ENCODE measurements at places on chromosomes 4 and X. TPM values are rescaled to one million over a fixed set of nuclear protein-coding genes. Genes with fewer than 3 reads are reported as not detected.
A peak's percentile ranks its signal among the peaks of the same experiment; 100 is the strongest.

GRCh38 chrX:9605484-9605883 lies 140.6 kb downstream of the TBL1X start:
- DNase-seq, result no peak
- H3K27ac ChIP-seq, result no peak overlapping the region
- no peaks in the 10 kb centered on the region for H3K27me3 ChIP-seq
- peaks cover 7% of the 10 kb centered on the region for H3K36me3 ChIP-seq
- H3K4me1 ChIP-seq, result no peaks in the 10 kb centered on the region

DNA sequence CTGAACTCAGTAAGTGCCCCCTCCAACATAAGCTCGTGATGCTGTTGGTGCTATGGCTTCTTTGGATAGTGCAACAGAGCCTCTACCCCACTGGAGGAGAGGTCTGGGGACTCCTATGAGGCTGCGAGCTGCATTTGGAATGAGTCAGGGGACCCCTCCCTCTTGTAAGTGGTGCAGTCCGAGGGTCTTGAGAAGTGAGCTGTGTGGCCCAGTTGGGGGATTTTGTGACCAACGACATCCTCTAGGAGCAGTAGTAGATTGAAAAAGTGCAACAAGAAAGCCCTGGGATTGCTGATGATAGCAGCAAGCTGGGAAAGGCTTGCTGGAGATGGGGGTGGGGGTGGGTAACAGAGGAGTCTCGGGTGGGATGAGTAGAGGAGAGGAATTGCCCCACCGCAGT lies 3.1 kb downstream of the FRMPD3 start:
- peaks cover 16% of the 10 kb centered on the region for H3K4me1 ChIP-seq
- H3K27ac ChIP-seq, result no peak overlapping the region
- peaks cover 37% of the 10 kb centered on the region for H3K27me3 ChIP-seq
- no peaks in the 10 kb centered on the region for H3K36me3 ChIP-seq

DNA sequence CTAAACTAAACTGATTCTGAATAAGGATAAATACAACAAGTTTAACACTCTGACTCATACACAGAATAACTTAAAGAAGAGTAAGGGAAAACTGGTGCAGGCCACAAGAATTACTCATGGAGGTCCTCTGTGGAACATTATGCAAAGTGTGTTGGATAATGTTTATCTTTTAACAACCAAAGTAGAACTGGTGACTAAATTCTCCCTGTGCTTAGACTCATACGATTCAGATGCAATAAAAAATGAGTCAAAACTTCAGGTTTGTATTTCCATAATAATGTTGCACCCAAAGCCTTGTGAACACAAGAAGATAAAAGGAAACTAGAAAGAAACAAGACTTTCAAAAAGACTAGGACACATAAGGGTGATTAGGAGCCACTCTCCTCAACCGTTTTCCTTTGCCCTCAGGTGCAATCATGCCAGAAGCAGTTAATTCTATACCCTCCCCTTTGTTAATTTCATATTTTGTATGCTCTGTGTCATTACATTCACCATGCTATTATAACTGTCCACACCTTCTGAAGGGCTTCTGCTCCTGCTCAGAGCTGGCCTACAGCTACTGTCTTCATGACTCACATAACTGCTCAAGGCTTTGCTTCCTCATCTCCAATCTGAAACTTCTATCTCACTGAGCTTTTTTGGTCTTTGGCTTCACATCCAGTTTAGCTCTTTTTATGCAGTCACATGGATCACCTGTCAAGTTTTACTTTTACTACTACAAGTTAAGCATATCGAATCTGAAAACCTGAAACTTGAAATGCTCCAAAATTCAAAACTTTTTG lies 60.2 kb downstream of the KCNIP4 start:
- H3K27ac ChIP-seq, result peak overlapping the region; percentile 74
- no peak overlapping the region for H3K4me3 ChIP-seq
- DNase-seq, result no peak
- no peaks in the 10 kb centered on the region for H3K27me3 ChIP-seq

DNA sequence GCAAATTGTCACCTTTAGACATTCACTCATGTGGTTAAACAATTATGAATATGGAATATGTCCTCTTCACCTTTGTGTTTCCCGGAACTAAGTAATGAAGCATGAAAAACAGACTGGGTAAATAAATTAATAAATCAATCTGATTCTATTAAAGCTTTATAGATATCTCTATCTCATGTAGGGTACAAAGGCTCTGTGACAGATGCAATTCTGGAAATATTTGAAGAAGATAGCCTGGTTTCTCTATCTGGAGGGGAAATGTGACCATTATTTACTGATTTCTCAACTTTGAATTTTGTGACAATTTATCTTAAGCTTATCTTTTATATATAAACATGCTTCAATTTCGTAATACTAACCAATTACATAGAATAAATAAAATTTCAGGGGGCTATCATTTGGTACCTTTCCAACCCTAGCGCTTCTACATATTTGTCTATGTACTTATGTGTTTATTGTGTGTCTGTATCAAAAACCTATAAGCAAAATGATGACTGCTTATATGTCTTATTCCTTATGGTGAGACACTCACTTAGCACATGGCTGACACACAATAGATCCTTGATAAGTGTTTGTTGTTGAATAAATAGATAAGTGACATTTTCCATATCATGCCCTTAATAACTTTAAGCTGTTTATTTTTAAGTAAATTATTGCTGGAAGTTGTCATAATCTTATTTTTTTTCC lies 9.9 kb downstream of the CTSO start:
- H3K27me3 ChIP-seq, result no peaks in the 10 kb centered on the region
- H3K4me3 ChIP-seq, result no peak overlapping the region
- DNase-seq, result no peak
- peaks cover 5% of the 10 kb centered on the region for H3K4me1 ChIP-seq

DNA sequence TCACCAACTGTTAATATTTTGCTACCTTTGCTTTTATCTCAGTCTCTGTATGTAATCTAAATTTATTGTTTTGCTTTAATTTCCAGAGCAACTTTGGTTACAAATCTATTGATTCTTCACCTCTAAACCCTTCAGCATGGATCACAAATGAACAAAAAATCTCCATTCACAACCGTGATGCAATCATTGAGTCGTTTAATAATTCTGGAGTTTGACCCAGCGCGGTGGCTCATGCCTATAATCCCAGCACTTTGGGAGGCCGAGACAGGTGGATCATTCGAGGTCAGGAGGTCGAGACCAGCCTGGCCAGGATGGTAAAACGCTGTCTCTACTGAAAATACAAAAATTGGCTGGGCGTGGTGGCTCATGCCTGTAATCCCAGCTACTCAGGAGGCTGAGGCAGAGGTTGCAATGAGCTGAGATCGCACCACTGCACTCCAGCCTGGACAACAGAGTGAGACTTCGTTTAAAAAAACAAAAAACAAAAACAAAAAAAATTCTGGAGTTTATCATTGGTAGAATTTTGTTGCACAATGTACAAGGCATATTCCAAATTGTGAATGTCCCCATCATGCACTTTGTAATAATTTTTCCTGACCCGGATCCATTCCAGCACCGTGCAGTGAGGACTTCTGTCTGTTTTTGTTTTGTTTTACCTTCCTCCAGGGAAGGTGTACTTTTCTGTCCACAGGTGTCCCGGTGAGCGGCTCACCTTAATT lies 2.3 kb upstream of the IDUA start:
- DNase-seq, result no peak
- H3K4me3 ChIP-seq, result peak overlapping the region; percentile 79
- H3K27me3 ChIP-seq, result no peaks in the 10 kb centered on the region
- peaks cover 22% of the 10 kb centered on the region for H3K4me1 ChIP-seq
- H3K27ac ChIP-seq, result no peak overlapping the region

GRCh38 chr4:971666-972500 lies 1.5 kb downstream of the DGKQ start:
- no peaks in the 10 kb centered on the region for H3K36me3 ChIP-seq
- H3K4me3 ChIP-seq, result peak overlapping the region; percentile 58
- no peak overlapping the region for H3K27ac ChIP-seq
- no peak for DNase-seq
- no peaks in the 10 kb centered on the region for H3K27me3 ChIP-seq

- peaks cover 65% of the 10 kb centered on the region for H3K36me3 ChIP-seq
- H3K27ac ChIP-seq, result peak overlapping the region; percentile 73
- no peak for DNase-seq
- no peaks in the 10 kb centered on the region for H3K27me3 ChIP-seq
- H3K4me1 ChIP-seq, result no peaks in the 10 kb centered on the region
Measured at GRCh38 chrX:53556868-53557267, 122.7 kb upstream of the HSD17B10 start.

GRCh38 chr4:100061835-100062234 lies 111.8 kb upstream of the H2AZ1 start:
- H3K4me1 ChIP-seq, result peaks cover 3% of the 10 kb centered on the region
- peaks cover 8% of the 10 kb centered on the region for H3K27me3 ChIP-seq
- no peak overlapping the region for H3K4me3 ChIP-seq

- no peak overlapping the region for H3K27ac ChIP-seq
- peaks cover 14% of the 10 kb centered on the region for H3K36me3 ChIP-seq
- H3K4me3 ChIP-seq, result no peak overlapping the region
- peak; percentile 55 for DNase-seq
- H3K27me3 ChIP-seq, result no peaks in the 10 kb centered on the region
Measured at GRCh38 chrX:46637938-46638337, 64.4 kb downstream of the CHST7 start.

DNA sequence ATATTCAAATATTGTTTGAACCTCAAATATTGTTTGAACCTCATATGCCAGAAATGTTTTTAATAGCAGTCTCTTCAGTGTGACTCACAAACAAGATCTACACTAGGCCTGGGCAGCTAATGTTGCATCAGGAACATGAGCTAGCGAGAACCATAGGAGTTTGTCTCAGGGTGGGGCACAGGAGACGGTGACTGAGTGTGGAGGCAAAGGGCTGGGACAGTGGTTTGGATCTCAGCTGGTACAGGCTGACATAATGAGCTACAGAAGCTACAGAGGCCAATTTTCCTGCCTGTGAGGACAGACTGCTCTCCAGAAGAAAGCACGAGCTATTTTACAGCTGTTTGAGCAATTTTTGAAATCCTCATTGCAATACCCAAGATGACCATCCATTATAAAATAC lies 224.7 kb downstream of the CENPC start:
- no peak overlapping the region for H3K4me3 ChIP-seq
- peaks cover 1% of the 10 kb centered on the region for H3K27me3 ChIP-seq
- H3K27ac ChIP-seq, result no peak overlapping the region
- H3K36me3 ChIP-seq, result no peaks in the 10 kb centered on the region
- DNase-seq, result no peak
- H3K4me1 ChIP-seq, result no peaks in the 10 kb centered on the region

DNA sequence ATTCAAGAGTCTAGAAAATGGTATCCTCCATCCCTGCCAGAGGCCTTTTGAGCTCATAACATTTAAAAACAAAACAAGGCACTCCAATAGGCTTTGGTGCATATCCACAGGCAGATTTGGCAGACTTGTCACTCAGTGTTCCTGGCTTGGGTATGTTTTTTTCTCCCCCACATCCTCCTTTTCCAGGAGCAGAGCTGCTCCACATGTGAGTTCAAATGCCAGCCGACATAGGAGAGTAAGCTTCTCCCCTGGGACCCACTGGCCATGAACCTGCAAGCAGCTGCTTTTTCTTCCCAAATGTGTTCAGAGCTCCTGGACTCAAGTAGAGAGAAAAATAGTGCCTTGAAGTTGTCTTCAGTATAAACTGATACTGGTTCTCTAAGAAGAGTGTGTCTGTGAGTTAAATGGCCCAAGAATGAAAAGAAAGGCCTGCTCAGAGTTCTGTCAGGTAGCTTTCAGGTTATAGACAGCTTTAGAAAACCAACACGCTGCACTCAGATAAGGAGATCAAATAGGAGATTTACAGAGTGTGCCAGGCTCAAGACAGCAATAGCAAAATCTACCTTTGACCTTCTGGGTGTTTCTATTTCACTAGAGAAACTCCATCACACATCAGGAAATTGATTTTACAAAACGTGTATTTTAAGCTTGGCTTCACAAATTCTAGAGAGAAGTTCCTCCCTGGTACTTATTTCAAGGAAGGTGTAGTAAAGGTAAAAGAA lies 162.5 kb upstream of the GALNT7 start:
- no peak for DNase-seq
- no peak overlapping the region for H3K27ac ChIP-seq
- no peak overlapping the region for H3K4me3 ChIP-seq
- H3K36me3 ChIP-seq, result no peaks in the 10 kb centered on the region
- no peaks in the 10 kb centered on the region for H3K4me1 ChIP-seq

DNA sequence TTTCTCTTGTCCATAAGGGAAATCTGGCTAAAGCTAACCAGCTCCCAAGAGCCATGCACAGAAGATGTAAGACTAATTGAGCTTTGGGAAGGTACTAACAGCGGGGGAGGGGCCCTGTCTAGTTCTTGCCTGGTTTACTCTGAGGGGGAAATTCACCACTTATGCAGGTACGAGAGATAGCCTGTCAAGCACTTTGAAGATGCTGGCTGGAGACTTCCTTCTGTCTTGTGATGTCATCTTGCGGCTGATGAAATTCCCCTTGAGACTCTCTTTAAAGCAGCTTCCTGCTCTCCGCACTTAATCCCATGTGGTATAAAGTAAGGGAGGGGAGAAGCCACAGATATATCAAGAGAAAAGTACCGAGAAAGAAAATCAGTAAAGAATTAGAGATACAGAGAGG lies 345.3 kb downstream of the MAPK10 start:
- no peaks in the 10 kb centered on the region for H3K4me1 ChIP-seq
- no peak overlapping the region for H3K4me3 ChIP-seq
- H3K36me3 ChIP-seq, result no peaks in the 10 kb centered on the region

DNA sequence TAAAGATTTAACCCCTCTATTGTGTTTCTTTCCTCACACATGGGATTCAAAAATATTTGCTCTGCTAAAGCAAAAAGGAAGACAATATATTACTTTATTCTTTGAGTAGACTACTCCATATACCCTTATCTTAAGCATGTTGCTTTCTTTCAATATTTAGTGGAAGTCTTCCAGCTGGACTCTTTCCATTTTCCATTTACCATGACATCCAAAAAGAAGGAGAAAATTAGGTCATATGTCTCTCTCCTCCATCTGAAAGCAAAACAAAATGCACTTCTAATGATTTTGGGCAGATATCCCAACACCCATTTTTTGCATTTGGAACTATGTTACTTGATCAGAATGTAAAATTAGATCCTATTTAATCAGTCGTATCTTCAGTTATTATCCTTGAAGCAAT lies 1336.5 kb downstream of the PCDH19 start:
- H3K27ac ChIP-seq, result no peak overlapping the region
- H3K4me3 ChIP-seq, result no peak overlapping the region
- H3K36me3 ChIP-seq, result no peaks in the 10 kb centered on the region
- no peak for DNase-seq
- H3K27me3 ChIP-seq, result no peaks in the 10 kb centered on the region

The PLRG1 gene
- 114 TPM for total RNA-seq

The RNF212 gene
- 3.3 TPM for total RNA-seq

The HS6ST2 gene
- total RNA-seq, result 0.14 TPM

The UTP3 gene
- 33.5 TPM for total RNA-seq

The CYP2U1 gene
- total RNA-seq, result 3.1 TPM

The NDST3 gene
- not detected for total RNA-seq

The MAGEA4 gene
- total RNA-seq, result not detected

The SOX3 gene
- total RNA-seq, result not detected

Data from activated CD8-positive, alpha-beta T cell treated with anti-CD3 and anti-CD28 coated beads for 36 hours (primary cell).